ENCODE measurements at places on chromosomes 3 and 15. TPM values are rescaled to one million over a fixed set of nuclear protein-coding genes. Genes with fewer than 3 reads are reported as not detected.

The ILDR1 gene
- 8.5 TPM for polyA plus RNA-seq

The SENP5 gene
- polyA plus RNA-seq = 32.6 TPM

The BFSP2 gene
- not detected for polyA plus RNA-seq

The DPPA2 gene
- 1.3 TPM for polyA plus RNA-seq

The RNF168 gene
- 16.4 TPM for polyA plus RNA-seq

The FSTL1 gene
- 470 TPM for polyA plus RNA-seq

Measured in renal pelvis (tissue), 12 donors.